Stimulated activated CD8-positive, alpha-beta memory T cell treated with anti-CD3 and anti-CD28 coated beads, Interleukin-7, amount 100 ng/mL, for 4 hours (primary cell): ENCODE measurements at places on chromosomes 3 and 15.

DNA sequence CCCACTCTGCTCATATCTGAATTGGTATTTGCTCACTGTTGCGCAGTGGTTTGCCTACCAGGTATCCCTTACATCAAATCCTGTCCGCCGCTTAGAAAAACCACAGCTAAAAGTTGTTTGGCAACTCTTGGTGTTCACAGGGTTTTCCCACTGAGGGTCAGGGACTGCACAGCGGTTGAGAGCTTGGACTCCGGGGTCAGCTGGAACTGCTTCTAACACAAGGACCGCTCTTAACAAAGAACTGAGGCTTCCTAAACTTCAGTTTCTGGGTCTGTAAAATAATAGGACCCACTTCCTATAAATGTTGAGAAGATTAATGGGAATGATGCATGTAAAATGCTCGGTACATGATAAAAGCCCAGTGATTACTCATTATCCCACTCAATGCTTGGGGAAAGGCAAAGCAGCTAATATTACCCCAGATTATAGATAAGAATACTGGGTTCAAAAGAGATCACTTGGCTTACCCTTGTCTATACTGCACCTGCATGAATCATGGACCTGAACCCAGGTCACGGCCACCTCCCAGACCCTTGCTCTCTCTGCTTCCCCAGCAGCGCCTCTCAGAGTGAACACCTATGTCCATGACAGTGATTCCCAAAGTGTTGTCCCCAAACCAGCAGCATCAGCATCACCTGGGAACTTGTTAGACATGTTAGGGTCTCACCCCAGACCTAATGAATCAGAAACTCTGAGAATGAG, 36.1 kb downstream of the LIPC start:
- DNase-seq: no peak

- no peak for DNase-seq
These were observed 19.5 kb downstream of the PSTPIP1 start for GRCh38 chr15:77014132-77015081.

DNA sequence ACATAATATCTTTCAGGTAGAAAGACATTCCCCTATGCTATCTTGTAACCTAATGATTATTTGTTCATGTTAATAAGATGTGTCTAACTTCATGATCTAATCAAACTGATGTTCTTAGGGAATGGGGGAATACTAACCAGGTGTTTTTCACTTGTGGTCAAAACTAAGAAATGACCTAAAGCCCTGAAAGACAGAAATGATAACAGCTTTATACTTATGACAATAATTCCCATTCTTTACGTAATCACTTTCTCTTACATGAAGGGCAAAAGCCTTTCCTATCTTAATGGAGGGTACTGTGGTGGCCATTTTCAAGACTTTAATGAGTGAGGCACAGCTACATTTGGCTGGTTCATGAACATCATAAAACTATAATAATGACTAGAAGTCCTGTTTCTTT, 33.9 kb upstream of the MEIS2 start:
- DNase-seq: no peak

DNA sequence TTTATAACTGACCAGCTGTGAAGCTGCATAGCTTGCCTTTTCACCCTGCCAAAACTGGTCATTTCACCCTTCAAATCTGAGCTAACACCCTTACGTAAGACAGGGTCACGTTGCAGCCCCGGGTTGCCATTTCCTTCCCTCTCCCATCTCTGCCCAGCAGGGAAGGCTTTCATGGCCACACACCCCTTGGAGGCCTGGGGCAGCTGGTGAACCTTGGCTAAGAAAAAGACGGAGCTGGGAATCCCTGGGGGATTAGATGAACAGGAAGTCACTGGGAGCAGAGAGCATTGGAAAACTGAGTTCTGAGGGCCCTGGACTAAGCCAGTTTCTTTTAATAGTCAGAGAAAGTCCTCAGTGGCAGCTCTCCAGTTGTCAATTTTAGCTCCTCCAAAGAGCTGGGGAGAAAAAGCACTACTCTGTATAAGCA, 67.8 kb downstream of the TTC23 start:
- DNase-seq: no peak

- no peak for DNase-seq
These were observed 447 bp upstream of the SHQ1 start for GRCh38 chr3:72848703-72849081.

DNA sequence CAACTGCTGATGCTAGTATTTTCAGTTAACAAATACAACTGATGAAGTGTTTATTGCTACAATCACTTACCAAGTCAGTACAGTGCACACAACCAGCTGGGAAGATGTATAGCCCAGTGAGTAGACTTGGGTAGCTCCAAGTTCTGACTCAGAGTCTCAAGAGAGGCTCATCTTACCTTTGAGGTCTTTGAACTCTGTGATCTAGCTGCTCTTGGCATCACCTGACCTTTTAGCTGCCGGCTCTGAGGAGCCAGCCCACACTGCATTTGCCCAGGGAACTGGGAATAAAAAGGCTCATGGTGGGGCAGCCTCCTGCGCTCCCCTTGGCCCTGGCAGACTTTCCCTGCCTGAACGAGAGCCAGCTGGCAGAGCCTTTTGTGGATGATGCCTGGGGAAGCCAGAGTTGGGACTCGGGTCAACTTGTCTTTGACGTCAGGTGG, 82.6 kb downstream of the CEMIP start:
- no peak for DNase-seq

GRCh38 chr3:137762674-137763593, 1.2 kb upstream of the SOX14 start:
- DNase-seq: no peak
